Activated CD4-positive, alpha-beta T cell treated with anti-CD3 and anti-CD28 coated beads, Interleukin-2, amount 10 ng/mL, durations not matched to agents 24 days and 14 days (primary cell): ENCODE measurements at places on chromosomes 4 and X.

DNA sequence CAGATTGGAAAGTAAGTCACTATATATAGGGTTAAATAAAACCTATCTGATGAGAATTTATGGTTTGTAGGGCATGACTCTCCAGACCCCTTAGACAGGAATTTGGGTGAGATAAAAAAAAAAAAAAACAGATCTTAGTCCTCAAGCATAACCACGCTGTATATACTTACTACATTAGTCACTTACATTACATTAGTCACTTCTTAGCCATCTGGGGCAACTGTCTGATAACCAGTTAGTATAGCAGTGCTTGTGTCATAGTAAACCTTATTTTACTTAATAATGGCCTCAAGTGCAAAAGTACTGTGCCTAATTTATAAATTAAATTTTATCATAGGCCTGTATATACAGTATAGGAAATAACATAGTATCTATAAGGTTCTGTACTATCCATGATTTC lies 60.2 kb upstream of the RPS6KA6 start:
- DNase-seq: no peak

GRCh38 chr4:165631208-165631894 lies 241.7 kb upstream of the TLL1 start:
- DNase-seq: no peak

GRCh38 chrX:153334654-153335295 lies 822 bp downstream of the ZNF275 start:
- DNase-seq: no peak

DNA sequence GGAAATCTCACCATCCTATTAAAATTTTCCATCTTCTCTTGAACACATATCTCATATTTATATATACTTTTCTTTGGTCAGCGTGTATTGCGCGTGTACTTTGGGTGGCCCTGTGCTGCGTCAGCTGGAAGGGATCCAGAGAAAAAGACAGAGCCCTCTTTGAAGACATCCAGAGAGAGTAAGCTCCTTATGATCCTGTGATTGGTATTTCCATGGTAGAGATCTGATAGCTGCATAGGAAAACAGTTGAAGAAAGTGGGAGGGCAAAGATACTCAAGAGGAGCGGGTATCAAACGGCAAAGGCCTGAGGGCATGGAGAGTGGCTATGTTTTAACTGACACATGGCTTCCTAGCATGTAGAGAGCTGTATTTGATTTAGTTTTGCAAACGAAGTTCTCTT lies 4.4 kb upstream of the HPGD start:
- no peak for DNase-seq

DNA sequence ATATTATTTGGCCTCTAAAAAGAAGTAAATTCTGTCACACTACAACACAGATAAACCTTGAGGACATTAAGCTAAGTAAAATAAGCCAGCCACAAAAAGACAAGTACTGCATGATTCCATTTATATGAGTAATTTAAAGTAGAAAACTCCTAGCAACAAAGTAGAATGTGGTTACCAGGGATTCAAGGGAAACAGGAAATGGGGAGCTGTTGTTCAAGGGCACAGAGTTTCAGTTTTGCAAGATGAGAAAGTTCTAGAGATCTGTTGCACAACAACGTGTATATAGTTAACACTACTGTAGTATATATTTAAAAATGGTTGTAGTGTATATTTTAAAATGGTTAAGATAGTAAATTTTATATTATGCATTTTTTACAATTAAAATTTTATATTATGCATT lies 25.4 kb downstream of the SEC31A start:
- DNase-seq: peak; percentile 84

- DNase-seq: no peak
Measured at GRCh38 chr4:14566518-14566917, 435.8 kb upstream of the CPEB2 start.
